ENCODE measurements at places on chromosomes 4 and X. TPM values are rescaled to one million over a fixed set of nuclear protein-coding genes. Genes with fewer than 3 reads are reported as not detected.

SSX1 gene
- total RNA-seq = not detected

LARP7 gene
- total RNA-seq = 13.7 TPM

TMEM255A gene
- total RNA-seq = not detected

ESX1 gene
- under 0.01 TPM for total RNA-seq

PNMA6F gene
- not detected for total RNA-seq

KCND1 gene
- 0.25 TPM for total RNA-seq

XAGE5 gene
- total RNA-seq = not detected

FOXO4 gene
- 5.9 TPM for total RNA-seq

GAGE12J gene
- total RNA-seq = not detected
